Activated naive CD4-positive, alpha-beta T cell treated with anti-CD3 and anti-CD28 coated beads, Interleukin-2, amount 50 U/mL, for 16 hours (primary cell): ENCODE measurements at places on chromosomes 3 and 15.

GRCh38 chr15:93920204-93920603, 311.2 kb upstream of the MCTP2 start:
- DNase-seq = no peak

DNA sequence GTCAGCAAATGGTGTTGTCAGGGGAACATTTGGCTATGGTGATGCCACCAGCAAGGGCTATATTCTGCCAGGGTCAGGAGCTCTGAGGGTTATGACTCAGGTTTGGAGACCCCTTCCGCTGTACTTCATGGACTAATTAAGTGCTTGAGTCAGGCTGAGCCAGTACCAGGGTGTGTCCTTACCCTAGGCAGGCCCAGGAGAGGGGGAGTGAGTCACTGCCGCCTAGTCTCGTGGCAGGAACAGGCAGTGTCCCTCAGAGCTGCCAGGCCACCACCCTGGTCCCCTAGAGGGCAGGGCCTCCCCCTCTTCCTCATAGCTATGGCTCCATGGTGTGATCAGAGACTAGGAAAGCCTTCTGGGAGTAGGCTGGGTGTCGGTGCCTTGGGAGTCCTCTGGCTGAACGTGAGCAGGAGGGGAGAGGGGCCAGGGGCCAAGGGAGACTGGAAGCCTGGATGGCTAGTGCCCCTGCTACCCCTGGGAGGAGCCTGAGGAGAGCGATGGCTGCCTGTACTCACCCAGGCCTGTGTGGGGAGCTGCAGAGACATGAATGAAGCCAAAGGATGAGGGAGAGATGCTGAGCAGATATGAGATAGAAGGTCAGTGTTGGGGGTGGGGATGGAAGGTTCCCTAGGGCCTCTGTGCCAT, 10.6 kb downstream of the MAPKAPK3 start:
- no peak for DNase-seq

- no peak for DNase-seq
These were observed 345.3 kb downstream of the WDR72 start for GRCh38 chr15:53414167-53414566.

DNA sequence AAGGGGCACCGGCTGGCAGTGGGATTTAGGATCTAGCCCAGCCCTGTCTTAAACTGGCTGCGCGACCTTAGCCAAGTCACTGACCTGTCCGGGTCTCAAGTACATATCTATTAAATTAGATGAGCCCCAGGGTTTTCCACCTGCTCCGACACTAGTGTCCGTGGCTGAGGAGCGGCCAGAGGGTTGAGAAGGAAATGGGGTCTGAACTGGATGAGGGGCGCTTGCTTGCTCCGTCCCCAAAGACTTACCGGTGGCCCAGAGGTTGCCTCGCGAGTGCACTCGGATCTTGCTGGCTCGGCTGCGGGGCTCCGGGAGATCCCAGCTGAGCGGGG, 285 bp downstream of the NMB start:
- no peak for DNase-seq

DNA sequence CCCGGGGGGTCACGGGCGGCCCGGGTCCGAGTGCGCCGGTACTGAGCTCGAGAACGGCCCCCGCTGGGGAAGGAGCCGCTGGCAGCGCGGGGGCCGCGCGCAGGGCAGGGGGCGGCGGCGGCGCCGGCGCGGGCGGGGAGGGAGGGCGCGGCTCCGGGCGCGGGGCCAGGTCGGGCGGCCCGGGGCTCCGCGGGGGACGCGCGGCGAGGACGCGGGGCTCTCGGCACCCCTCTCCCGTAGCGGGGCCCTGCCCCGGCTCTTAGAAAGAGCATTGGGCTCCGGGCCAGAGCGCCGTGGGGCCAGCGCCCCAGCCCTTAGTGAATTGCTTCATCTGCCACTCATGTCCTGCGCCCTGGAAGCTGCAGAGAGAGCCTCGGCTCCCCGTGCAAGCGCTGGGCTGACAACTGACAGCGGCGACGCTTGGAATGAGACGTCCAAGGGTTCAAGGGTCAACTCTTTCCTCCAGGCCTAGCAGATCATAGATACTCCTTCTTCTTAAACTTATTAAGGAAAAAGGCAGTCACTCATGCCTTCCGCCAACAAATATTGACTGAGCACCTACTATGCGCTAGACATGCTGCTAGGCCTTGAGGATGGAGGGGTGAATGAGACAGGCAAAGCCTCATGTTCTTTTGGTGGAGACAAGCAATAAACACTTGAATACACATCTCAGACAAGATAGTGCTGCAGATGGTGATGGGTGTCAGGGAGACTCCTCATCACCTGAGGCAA, 140.8 kb downstream of the SMAD6 start:
- DNase-seq = no peak

- peak; percentile 26 for DNase-seq
These were observed 27.9 kb downstream of the GTPBP8 start for GRCh38 chr3:113018536-113019181.

GRCh38 chr3:168024537-168024941, 71.2 kb downstream of the GOLIM4 start:
- no peak for DNase-seq

GRCh38 chr3:123422457-123422856, 26.4 kb downstream of the ADCY5 start:
- no peak for DNase-seq

DNA sequence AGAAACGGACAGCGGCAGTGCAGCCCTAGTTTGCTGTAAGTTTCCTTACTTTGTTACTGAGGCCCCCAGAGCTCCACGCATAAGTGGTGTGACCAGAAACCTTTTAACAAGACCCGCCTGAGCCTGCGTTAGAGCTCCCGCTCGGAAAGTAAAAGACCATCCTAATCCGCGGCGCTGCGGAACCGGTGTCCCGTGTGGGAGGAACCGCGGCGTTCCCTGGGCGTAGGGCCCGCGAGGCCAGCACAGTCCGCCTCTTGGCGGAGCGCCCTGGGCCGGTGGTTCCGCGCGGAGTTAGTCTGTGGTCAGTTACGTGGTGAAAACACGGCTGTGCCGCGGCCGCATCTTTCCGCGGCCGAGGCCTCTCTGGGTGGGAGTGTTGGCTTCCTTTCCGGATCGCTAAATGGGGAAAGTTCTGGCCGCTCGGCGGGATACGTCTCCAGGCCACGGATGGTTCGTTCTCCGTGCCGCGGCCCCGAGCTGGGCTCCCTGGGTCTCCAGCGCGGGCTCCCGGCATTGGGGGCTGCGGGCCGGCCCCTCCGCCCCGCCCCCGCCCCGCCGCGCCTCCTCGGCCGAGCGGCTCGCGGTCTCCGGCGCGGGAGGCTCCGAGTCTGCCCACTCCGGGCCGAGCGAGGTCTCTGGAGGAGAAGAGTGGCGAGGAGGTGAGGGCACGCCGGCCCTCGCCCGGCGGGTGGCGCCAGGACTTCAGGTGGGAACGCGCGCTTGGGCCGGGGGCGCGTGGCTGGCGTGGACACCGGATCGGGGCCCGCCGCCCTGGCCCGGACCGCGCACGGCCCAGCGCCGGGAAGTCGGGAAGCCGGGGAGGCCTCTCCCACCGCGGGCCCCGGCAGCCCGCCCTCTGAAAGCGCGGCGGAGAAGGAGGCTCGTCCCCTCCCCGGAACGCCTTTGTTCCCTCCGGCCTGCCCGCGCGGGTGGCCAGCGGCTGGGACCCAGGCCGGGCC, 754 bp downstream of the B3GNT5 start:
- peak; percentile 33 for DNase-seq

DNA sequence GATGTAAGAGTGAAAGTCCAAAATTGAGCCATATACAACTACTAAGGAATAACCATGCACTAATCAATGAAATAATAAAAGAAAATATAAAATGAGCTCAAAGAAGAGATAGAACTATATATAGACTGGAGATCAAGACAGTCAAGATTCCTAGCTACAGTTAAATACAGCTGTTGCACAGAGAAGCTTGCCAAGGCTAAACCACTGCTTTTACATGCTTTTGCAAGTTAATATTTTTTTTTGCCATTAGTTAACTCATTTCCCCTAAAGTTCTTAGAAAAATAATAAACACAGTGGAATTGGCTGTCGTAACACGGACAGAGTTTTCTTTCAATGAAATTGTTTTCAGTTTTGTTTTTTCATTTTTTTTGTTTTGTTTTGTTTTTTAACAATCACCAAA, 123.0 kb downstream of the VGLL3 start:
- no peak for DNase-seq

GRCh38 chr3:48879994-48880377, 18.7 kb downstream of the SLC25A20 start:
- no peak for DNase-seq
